Lower leg skin (tissue), 4 donors: ENCODE measurements at places on chromosomes 6 and 20. TPM values are rescaled to one million over a fixed set of nuclear protein-coding genes. Genes with fewer than 3 reads are reported as not detected.

HIVEP2 gene
- 49.4 TPM for total RNA-seq

CRISP2 gene
- not detected for total RNA-seq

SLC22A7 gene
- total RNA-seq: not detected

HAO1 gene
- not detected for total RNA-seq

ADGRF1 gene
- not detected for total RNA-seq

SYCP2 gene
- total RNA-seq: 2.7 TPM

HLA-DMB gene
- total RNA-seq: 15.3 TPM

LYRM2 gene
- total RNA-seq: 14.4 TPM

CST2 gene
- total RNA-seq: not detected

DNA sequence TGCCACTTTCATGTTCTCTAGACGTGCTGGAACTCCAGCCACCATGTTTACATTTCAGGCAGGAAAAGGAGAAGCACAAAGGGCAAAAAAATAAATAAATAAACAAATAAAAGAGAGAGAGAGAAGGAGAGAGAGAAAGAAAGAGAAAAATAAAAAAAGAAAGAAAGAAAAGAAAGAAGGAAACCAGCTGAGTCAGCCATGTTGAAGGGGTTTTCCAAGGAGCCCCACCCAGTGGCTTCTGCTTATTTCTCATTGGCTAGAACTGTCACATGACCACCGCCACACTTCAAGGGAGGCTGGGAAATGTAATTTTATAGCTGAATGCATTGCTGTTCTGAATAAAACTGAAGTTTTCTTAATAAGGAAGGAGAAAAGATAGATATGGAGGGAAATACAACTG, 71.1 kb downstream of the BFSP1 start:
- no peak for DNase-seq

DNA sequence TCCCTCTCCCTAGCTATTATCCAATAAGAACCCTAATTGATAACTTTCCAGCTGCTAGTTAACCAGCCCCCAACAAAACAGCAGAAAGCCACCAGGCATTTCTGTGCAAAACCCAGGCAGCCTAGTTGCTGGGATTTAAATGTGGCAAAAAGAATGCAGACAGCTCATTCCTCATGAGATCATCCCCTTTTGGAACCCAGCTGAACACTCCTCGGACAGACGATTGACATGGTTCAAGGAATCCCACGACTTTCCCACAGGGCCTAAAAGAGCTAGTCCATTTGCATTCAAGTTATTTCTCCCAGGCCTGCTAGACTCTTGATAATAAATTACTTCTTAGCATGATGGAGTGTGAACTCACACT, 24.0 kb downstream of the JAG1 start:
- DNase-seq: no peak

DNA sequence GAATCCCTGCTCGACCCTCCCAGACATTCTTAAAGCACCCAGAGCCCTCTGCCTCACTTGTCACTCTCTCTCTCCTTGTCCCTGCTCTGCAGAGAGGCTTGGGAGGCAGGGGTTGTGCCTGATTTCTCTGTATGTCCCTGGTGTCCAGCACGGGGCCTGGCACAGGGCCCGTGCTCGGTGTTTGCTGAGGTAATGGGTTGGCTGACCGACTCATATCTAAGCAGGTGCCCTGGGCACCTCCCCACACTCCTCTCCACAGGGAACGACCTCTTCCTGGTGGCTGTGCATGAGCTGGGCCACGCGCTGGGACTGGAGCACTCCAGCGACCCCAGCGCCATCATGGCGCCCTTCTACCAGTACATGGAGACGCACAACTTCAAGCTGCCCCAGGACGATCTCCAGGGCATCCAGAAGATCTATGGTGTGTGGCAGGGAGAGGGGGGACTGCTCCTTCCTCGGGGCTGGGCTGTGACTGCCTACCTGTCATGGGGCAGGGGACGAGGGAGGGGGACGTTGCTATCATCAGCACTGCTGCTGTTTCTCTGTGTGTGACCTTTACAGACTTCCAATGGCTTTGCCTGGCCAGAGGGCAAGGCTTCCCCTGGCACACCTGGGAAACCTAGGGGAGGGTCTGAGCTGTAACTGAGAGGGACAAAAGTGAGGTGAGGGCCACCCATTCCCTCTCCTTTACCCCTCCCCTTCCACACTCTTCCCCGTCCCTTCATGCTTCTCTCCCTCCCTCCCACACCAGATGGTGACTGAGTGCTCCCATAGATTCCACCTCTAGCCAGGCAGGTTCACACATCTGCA, 14.2 kb downstream of the MMP24OS start:
- no peak for DNase-seq

GRCh38 chr20:43983904-43984361, 69.3 kb downstream of the TOX2 start:
- DNase-seq: no peak

DNA sequence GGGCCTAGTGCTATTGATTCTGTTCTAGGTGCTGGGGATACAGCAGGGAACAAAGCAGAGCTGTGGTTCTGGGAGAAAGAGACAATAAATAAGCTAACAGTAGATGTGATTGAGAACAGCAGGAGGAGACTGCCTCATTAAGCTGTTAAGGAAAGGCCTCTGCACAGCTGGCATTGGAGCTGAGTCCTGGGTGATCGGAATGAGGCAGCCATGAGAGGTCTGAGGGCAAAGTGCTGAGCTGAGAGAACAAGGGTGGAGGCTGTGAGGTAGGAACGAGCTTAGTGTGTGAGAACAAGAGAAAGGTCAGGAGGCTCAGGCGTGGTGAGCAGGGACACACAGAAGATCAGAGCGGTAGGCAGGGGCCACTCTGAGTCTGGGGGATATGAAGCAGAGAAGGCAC, 18.3 kb downstream of the DDX27 start:
- no peak for DNase-seq

DNA sequence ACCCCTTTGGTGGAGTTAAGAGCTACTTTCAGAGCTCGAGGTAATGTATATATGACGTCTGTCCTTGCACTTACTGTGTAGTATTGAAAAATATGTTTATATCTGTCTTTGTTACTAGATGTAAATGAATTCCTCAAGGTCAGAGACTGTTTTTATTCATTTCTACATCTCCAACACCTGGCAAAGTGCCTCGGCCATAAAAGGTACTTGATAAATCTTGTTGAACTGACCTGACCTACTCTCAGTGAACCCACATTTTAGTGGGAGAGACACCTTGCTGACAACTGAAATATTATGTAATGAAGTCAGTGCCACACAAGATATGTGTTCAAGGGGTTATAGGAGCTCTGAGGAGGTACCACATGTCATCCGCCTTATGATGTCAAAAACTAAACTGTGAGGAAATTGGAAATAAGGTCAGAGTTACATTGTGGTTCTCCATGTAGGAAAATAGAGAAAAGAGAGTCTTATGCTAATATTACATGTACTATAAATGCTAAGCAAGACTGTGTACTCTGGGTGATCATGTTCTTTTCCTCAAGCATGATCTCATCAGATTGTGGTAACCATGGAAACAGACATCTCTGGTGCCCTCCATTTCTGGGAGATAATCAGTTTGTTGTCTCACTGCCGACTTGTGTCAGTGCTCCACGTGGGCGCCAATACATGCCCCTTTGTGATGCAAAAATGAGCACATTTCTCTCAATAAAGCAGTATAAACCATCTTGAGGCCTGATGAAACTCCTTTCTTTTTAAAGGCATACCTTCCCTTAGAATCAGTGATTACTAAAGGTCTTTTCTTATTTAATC, 5.7 kb upstream of the TMEM30A start:
- no peak for DNase-seq

GRCh38 chr6:74369556-74369993, 673.6 kb downstream of the CD109 start:
- no peak for DNase-seq

DNA sequence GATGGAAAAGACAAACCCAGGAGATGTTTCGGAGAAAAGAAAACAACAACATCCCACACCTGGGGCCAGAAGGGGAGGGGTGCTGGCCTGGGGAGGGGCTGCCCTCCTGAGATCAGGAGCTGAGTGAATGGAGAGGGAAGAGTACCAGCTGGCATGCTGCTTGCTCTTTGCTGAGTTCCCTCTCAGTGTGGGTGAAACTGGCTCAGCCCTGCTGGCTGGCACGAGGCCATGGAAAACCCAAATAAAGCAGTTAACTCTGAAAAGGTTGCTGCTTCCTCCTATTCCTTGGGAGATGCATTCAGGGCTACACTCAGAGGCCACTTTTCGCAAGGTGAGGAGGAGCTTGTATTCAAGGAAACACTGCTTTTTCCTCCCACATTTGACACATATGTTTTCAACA, 8.0 kb upstream of the KCNK16 start:
- no peak for DNase-seq

DNA sequence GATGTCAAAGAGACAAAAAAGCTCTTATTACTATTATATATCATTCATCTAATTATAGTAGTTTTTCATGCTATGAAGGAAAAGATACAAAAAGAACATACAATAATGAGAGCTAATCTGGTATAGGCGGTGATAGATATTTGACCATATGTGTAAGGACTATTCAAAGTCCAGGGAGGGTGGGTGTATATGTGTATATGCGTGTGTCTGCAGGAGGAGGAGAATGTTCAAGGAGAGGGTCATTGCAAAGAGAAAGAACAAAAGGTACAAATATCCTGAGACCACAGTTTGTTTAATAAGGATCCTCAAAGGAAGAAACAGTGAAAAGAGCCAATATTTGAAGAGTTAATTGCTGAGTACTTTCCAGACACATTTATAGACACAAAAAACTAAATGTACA, 1288.6 kb upstream of the CITED2 start:
- no peak for DNase-seq

- DNase-seq: no peak
These were observed 259.3 kb upstream of the RIN2 start for GRCh38 chr20:19498756-19499155.

GRCh38 chr20:62812181-62812906, 4.5 kb upstream of the COL9A3 start:
- DNase-seq: no peak

GRCh38 chr6:34834789-34835518, 43.1 kb downstream of the BLTP3A start:
- no peak for DNase-seq

GRCh38 chr6:15268137-15268908, 22.5 kb downstream of the JARID2 start:
- no peak for DNase-seq

DNA sequence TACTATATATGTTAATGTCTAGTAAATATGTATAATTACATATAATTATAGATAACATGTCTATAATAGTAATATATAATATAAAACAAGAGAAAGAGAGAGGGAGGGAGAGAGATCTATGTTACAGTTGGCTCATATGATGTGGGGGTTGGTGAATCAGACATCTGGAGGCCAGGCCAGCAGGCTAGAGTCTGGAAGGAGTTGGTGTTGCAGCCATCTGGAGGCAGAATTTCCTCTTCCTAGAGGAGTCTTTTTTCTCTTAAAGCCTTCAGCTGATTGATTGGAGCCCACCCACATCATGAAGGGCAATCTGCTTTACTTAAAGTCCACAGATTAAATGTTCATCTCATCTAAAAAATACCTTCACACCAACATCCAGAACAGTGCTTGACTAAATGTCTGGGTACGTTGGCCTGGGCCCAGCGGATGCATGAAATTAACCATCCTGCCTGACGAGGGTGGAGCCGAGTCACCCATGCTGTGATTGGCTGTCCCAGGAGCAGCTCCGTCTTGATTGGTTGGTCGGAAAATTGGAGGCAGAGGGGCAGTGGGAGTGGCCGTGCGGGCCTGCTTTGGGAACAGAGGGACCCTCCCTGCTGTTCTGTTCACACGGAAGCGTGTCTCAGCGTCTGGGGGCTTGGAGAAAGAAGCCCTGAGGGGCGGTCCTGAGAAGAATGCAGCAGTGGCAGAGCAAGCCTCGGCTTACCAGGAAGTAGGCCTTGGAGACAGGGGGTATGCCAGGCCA, 392.4 kb downstream of the QKI start:
- no peak for DNase-seq

GRCh38 chr6:150681578-150682395, 82.1 kb downstream of the PLEKHG1 start:
- DNase-seq: no peak

DNA sequence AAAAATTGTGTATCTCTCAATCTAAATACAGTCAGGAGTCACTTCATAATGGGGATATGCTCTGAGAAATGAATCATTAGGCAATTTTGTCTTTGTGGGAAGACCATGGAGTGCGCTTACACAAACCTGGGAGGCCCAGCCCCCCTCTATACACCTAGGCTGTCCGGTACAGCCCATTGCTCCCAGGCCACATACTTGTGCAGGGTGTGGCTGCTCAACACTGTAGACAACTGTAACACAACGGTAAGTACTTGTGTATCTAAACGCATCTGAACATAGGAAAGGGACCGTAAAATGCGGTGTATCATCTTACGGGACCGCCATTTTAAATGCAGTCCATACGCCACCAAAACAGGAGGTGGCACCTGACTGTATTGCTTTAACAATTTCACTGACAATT, 58.0 kb upstream of the FRMD1 start:
- DNase-seq: no peak

GRCh38 chr6:90677440-90677839, 90.6 kb upstream of the MAP3K7 start:
- no peak for DNase-seq

DNA sequence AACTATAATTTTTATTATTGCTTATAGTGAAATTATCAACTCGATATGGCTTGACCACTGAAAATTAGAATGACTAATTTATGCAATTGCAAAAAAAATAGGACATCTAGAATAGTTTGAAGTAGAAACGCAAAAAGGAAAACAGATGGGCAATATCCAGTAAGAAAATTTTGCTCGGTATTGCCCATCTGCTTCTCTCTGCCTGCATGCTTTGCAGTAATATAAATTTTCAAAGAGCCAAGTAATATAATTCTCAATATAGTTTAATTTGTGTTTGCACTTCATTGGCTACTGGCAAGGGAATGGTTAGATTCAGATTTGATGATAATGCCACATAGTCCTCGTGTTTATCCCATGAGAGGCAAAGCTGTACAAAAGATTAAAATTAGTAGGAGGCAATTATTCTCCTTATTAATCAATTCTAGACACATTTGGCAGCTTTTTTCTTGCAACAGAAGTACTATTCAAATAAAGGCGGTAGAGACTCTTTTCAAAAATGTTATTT, 27.3 kb upstream of the LAMA2 start:
- no peak for DNase-seq

DNA sequence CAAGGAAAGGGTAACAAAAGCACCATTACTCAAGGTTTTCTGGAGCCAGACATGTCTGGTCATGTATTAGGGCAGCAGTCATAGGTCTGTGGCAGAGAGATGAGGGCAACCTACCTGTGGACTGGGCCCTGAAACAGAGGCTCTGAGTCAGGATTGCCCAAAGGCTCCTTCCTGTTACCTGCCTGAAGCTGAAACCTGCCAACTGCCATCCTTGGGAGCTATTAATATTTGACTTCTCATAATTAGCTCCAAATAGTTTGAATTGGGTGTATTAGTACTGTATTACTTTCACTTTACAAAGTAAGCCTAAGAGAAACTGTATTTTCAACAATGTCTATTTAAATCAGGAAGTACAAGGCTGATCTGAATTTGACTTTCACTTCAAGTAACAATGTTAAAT, 72.0 kb upstream of the TBX18 start:
- DNase-seq: no peak

GRCh38 chr6:123224077-123224476, 228.0 kb downstream of the CLVS2 start:
- no peak for DNase-seq
